Activated naive CD4-positive, alpha-beta T cell (primary cell): ENCODE measurements at places on chromosomes 7 and 10.

GRCh38 chr10:35316218-35316967, 19.9 kb upstream of the CCNY start:
- no peak for DNase-seq

DNA sequence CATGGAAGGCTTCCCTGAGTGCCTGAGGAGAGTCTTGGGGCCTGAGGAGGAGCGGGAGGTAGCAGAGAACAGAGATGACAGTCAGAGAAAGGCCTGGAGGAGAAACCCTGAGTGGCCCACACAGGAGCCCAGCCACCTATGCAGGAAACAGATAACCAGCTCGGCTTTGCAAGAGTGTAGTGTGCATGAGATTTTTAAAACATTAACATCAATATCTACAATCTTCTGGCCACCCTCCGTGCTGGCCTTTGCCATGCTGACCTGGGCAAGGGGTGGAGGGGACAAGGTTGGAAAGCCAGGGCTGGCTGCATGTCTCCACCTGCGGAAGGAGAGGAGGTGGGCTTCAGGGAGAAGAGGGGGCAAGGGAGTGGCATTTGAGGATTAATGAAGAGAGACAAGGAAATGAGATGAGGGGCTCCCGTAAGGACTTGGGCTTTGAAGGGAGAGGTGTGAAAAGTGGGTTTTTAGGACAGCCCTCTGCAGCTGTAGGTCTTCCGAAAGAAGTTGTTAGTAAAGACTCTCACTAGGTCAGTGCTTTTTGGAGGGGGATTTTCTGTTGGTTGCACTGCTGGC, 59.3 kb upstream of the SDK1 start:
- no peak for DNase-seq

- DNase-seq = no peak
These were observed 16.8 kb downstream of the TRIM8 start for GRCh38 chr10:102660888-102661657.

GRCh38 chr10:100333661-100334440, 3.8 kb upstream of the PKD2L1 start:
- DNase-seq = no peak

- no peak for DNase-seq
These were observed 20.0 kb downstream of the XPNPEP1 start for GRCh38 chr10:109902992-109903947.

DNA sequence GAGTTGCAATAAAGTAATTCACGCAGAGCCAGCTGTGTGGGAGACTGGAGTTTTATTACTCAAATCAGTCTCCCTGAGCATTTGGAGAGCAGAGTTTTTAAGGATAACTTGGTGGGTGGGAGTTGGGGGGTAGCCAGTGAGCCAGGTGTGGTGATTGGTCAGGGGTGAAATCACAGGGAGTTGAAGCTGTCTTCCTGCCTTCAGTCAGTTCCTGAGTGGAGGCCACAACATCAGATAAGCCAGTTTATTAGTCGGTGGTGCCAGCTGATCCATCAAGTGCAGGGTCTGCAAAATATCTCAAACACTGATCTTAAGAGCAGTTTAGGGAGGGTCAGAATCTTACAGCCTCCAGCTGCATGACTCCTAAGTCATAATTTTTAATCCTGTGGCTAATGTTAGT, 3.3 kb upstream of the CYP51A1 start:
- DNase-seq = no peak

- DNase-seq = no peak
These were observed 26.4 kb upstream of the PRKAR2B start for GRCh38 chr7:107017965-107018719.

- no peak for DNase-seq
These were observed 41.0 kb downstream of the UBE2H start for GRCh38 chr7:129911790-129912189.

DNA sequence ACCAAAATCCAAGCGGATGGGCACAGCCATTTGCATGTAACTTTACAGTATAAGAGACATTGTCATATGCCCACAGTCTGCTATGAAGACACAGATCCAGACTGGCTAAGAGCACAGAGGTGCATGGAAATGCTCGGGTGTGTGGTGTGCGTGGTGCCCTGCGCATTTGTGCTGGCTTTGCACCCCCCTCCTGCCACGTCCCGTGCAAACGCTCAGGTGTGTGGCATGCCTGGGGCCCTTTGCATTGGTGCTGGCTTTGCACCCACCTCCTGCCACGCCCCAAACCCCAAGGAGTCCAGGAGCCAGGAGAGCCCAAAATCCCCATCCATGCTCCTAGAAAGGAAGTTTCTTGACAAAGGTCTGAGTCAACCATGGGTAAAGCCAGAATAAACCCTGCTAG, 306.2 kb downstream of the PTPRN2 start:
- no peak for DNase-seq

GRCh38 chr10:127797339-127797738, 60.4 kb downstream of the FOXI2 start:
- no peak for DNase-seq

DNA sequence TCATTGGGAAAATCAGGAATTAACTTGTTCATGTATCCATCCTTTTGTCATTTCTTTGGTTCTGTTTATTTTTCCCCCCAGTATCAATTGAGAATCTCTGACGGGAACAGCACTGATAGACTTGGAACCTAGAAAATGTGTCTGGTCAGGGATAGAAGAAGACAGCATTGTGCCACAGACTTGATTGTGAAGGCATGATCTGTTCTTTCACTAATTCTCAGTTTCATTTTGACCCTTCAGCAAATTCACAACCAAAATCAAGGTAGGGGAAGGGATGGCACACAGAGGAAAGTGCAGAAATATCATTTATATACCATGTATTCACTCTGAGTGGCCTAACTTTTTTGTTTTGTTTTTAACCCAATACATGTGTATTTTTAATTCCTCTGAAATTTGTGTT, 106.8 kb downstream of the WNT2 start:
- DNase-seq = no peak

DNA sequence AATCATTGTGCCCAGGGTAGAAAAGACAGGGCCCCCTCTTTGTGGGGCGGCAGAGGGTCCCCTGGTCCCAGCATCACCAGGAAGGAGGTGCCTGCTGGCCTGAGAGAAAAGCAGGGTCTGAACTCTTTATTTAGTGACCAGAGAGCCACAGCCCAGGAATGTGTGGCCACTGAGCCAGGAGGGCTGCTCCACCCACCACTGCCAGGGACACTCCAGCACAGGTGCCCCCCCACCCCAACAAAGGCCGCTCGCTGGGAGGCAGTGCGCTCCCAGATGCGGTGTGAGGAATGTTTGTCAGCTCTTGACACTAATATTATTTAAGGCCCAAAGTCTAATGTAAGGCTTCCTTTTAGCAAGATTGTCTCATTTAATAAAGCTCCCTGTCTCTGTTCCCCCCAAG, 59.6 kb upstream of the ZMIZ1 start:
- DNase-seq = no peak

DNA sequence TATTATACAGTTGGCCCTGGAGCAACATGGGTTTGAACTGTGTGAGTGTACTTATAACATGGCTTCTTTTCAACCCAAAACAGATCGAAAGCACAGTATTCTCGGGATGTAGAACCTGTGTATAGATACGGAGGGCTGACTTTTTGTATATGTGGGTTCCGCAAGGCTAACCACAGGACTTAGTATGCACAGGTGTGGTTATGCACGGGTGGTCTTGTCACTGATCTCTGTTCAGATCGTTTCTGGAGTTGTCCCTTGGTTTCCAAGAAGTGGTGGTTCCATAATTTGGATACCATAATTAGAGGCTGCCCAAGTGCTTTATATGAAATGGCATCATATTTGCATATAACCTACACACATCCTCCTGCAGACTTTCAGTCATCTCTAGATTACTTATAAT, 10.9 kb upstream of the BHLHA15 start:
- DNase-seq = no peak

DNA sequence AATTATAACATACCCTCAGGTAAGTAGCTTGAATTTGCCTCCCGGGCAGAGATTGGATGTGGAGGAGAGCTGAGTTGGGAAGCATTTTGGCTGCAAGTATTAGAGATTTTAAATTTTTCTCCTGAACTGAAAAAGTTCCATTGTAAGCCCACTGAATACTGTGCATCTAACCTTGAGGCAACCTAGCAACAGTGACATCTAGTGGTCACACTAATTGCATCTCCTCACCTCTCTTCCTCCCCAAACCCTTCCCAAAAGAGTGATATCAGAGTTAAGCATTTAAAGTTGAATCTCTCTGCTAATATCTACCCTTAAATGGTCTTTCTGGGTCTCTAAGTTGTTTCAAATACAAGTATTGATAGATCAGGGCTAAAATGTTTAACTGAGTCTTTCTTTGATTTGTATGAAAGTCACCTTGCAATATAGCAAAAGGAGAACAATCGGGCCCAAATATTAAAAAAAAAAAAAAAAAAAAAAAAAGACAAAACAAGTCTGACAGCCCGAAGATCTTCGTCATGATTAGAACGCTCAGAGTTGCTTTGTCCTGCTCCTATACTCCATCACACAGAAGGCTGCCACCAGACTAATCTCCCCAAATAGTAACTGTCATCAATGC, 40.4 kb upstream of the DLX5 start:
- DNase-seq = no peak

GRCh38 chr10:107727767-107728317, 563.3 kb upstream of the SORCS1 start:
- no peak for DNase-seq

DNA sequence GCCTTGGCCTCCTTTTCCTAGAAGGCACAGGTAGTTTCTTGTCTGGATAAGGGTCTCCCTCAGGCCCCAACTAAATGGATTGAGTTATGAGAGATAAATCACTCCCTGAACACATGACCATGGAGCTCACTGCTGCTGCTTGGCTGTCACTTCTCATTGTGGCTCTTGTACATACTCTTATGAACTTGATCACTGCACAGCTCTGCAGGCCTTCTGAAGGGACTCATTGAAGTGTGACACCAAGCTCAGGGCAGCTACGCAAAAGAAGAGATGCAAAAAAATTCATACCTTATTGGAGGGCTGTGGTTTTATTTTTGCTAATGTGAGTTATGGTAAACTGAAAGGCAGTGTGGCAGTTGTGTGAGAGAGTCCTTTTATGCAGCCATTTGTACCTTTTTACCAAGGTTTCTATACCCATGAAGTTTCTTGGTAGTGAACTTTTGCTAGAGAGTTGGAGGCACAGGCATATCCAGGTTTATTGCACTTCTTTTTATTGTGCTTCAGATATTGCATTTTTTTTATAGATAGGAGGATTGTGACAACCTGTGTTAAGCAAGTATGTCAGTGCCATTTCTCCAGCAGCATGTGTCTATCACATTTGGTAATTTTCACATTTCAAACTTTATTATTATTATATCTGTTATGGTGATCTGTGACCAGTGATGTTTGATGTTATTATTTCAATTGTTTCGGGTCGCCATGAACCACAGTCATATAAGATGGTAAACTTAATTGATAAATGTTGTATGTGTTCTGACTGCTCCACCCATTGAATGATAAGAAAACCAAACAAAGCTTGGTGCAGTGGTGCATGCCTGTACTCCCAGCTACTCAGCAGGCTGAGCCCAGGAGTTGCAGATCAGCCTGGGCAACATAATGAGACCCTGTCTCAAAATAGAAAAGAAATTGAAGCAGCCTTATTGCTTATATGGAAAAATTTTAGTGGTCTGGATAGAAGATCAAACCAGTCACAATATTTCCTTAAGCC, 100.6 kb downstream of the LRRC4 start:
- DNase-seq = no peak

- no peak for DNase-seq
These were observed 329.4 kb upstream of the MYO3A start for GRCh38 chr10:25604591-25604990.

- DNase-seq = no peak
These were observed 21.4 kb downstream of the PLPP4 start for GRCh38 chr10:120478386-120478785.

- no peak for DNase-seq
These were observed 39.6 kb downstream of the NEUROG3 start for GRCh38 chr10:69533658-69534057.

DNA sequence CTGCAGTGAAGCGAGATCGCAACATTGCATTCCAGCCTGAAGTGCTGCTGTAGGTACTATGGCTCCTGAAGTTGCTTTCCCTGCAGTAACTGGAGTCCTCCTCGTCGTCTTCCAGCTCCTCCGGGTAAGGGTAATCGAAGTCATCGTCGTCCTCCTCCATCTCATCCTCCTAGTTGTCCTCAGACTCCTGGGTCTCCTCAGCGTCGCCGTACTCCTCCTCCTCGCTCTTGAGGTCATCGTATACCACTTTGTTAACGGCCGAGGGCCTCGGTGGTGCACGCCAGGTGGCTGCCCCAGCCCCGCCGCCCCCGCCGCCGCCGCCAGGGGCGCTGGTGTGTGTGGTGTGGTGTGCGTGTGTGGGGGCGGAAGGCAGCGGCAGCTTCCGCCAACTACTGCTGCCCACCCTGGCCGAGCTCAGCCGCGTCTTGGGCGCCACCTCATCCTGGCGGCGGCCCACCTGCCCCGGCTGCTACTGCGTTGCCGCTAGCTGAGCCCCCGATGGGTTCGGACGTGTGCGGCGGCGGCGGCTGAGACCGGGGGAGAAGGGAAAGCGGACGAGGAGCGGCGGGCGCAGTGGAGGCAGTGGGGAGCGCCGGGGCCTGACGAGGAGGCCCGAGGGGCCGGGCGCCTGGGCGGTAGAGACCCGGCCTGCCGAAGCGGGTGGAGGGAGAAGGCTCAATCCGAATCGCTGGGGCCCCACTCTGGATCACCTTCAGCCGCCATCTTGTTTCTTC, 11.8 kb upstream of the ACBD5 start:
- peak; percentile 81 for DNase-seq

GRCh38 chr7:4058158-4058557, 623.9 kb upstream of the FOXK1 start:
- DNase-seq = no peak

GRCh38 chr10:44752451-44753441, 158.4 kb upstream of the TMEM72 start:
- no peak for DNase-seq

- no peak for DNase-seq
These were observed 24.4 kb downstream of the MRPS33 start for GRCh38 chr7:140990193-140990962.
